ENCODE measurements at places on chromosomes 3 and 15.

DNA sequence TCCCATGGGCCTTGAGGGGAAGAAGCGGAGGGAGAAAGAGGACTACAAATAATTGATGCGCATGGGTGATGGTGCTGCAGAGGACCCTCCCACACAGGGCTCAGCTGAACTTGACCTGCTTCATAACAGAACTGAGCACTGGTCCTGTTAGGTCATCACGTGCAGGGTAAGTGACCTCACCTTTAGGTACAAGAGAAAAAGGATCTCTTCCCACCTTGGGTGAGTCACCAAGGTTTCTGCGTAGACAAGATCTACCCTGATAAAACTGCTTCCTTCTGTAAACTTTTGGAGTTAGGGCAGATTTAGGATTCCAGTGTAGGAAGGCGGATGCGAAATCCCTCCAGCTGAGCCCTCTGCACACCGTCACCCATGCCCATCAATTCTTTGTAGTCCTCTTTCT, 67.1 kb downstream of the FEM1B start:
- DNase-seq: no peak

- no peak for DNase-seq
Measured at GRCh38 chr3:197590313-197590962, 34.7 kb upstream of the BDH1 start.

DNA sequence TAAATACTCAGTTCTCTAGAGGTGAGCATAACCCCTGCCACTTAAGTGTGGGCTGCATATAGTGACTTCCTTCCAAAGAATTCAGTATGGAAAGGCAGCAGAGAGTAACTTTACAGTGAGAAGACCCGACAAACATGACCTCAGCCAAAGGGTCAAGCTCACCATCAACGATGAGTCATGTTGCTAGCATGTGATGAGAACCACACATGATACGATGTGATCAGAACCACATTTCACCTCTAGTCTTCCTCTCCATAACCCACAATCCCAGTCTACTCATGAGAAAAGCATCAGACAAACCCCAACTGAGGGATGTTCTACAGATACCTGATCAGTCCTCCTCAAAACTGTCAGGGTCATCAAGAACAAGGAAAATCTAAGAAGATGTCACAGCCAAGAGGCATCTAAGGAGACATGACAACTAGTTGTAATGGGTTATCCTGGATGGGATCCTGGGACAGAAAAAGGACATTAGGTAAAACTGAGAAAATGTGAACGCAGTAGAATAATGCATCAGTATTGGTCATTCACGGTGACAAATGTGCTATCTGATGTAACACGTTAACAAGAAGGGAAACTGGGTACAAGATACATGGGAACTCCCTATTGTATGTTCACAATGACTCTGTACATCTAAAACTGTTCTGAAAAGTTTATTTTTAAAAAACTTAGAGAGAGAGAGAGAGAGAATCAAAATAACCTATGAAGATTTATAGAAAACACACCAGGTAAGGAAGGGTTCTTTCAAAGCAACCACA, 28.3 kb downstream of the SEC61A1 start:
- no peak for DNase-seq

GRCh38 chr3:116058844-116059243, 386.4 kb downstream of the LSAMP start:
- DNase-seq: no peak

DNA sequence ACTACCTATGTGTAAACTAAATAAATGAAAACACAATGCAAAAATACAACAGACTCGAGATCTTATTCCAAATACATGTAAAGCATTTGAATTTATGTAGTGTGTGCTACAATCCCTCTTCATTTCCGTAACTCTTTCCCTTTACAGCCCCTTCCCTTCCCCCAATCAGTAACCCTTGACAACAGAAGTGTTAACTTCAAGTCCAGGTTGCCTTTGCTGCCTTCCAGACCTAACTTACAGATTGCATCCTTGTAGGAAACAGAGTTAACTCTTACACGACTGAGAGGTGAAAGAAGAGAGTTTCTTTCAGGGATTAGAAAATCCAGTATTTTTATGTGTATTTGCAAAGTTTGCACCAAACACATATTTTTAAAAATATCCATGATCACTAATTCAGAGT, 1.4 kb upstream of the ROBO1 start:
- DNase-seq: no peak

- DNase-seq: no peak
Measured at GRCh38 chr15:28944286-28944685, 58.5 kb downstream of the APBA2 start.

DNA sequence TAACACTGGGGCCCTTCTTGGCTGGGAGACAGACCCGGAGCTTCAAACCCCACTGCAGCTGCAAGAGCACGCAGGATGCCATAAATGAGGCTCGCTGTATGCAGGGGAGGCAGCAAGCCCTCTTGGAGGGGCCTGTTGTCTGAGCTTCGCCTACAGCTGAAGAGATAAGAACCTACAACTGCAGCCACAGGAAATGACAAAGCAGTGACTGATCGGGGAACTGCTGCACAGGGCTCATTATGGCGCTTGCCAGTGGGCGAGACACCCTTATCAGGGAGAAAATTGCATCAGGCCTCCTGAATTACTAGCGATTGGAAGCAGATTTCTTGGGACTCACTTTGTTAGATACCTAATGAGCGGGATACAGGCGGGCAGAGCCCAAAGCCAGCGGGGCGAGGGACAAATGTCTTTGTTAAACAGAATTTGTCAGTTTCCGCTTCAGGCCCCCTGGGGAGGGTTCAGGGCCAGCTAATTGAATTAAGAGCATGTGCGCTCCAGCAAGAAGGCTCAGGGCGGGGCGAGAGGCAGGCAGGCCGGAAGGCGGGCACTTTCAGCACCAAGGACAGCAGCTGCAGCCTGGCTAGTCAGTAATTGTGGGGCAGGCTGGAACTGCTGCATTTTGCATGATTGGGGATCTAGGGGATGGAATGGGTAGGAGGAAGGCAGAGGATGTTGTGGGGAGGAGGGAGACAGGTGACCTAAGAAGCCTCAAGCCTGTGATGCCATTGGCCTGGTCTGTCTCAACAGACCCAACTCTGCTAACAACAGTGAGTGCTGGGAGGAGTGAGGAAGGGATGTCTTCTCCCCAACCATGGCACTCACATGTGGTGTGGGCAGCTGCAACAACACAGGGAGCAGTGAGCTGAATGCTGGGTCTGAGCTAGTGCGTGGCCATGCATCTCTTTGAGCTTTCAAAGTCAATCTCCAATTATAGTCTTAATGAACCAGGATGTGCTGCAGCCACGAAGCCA, 55.3 kb downstream of the CCDC33 start:
- DNase-seq: peak; percentile 86

DNA sequence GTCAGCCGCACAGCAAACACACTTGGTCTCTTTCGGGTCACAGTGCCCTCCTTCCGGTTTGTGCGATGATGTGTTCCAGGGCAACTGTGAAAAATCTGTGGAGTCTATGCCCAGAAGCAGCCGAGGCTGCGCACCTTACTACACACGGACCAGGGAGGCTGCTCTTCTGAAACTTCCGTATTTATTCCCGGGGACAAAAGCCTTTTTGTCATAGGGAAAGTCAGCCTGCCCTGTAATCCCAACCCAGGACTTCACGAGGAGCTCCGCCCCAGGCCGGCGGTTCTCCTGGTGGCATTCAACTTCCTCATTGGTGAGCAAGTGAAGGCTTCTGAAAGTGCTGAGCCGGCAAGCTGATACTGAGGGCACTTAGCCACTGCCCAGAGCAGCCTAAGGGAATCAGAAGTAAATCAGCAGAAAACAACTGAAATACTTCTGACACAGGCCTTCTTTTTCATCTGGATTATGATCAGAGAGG, 126.5 kb downstream of the FMN1 start:
- peak; percentile 6 for DNase-seq

DNA sequence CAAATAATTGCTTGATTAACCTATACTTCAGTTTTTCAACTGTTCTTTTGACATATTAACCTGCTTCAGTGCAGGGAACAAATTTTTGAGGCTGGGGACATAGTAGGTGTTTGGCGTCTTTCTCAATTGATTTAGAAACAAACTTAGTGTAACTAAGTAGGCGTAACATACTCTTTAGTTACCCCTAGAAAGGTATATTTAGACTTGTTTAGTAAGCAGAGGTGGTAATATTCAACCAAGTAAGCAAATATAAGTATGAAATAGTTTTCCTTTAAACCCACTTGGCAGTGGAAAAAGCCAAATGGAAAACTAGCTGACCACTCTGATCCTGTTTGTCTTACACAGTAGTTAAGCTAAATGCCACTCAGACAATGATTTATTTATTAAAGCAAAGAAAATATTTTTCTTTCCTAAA, 113.2 kb downstream of the MBNL1 start:
- DNase-seq: no peak

- DNase-seq: no peak
Measured at GRCh38 chr3:160478338-160478737, 28.8 kb upstream of the TRIM59 start.

- no peak for DNase-seq
Measured at GRCh38 chr3:100072326-100073048, 41.8 kb downstream of the FILIP1L start.

DNA sequence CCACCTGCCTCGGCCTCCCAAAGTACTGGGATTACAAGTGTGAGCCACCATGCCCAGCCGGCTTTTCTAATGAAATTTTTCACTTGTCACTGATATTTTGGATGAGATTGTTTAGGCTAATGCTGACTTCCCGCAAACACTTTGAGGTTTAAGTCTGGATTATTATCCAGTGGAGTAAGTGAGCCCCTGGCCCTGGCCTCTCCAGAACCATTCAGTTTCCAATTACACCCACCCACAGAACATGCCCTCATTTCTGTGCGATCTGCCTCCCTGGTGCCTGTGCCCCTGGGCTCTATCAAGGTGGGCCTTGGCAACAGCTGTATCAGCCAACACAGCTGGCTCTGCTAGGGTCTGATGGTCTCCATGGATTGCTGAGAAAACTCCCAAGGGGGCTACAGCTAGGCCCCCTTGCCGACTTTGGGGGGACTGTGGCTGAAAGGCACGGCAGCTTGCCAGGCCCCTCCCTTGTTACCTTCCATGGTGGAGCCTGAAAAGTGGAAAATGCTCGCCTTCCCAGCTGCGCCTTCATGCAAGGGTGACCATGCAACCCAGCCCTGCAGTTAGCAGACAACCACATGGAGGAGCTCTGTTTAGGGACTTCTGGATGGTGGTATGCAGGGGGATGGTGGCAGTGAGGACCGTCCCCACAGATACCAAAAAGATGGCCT, 288.9 kb downstream of the FAM43A start:
- no peak for DNase-seq

DNA sequence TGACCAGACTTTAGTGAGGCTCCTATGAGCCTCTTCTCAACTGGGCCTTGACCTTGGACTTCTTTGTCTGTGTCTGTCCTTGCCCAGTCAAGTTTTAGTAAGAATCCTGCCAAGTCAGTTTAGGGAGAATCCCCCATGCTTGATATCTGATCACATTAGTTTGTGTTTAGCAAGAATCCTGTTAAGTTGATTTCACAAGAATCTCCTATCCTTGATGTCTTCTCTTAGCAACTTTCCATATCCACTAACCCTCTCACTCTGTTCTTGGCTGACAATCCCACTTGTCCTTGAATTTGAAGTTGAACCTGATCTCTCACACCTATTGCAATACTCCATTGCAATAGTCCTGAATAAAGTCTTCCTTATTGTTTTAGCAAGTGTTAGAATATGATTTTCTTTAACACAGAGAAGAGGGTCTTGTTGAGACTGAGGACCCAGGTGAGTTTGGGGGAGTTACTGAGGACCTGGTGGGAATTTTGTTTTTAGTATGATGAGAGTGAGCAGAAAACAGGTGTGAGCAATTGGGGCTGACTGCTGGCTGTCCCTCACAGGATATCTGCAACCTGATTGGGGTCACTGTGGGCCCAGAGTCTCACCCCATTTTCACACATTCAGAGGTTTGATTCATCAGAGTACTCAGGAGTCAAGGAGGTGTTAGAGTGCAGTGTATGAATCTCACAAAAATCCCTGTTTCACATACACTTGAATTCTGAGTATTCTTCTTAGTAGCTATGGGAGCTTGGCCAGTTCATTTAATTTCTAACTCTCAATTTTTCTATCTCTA, 39.9 kb upstream of the TNFAIP8L3 start:
- DNase-seq: no peak

GRCh38 chr3:47223755-47224154, 58.8 kb downstream of the KIF9 start:
- DNase-seq: no peak

DNA sequence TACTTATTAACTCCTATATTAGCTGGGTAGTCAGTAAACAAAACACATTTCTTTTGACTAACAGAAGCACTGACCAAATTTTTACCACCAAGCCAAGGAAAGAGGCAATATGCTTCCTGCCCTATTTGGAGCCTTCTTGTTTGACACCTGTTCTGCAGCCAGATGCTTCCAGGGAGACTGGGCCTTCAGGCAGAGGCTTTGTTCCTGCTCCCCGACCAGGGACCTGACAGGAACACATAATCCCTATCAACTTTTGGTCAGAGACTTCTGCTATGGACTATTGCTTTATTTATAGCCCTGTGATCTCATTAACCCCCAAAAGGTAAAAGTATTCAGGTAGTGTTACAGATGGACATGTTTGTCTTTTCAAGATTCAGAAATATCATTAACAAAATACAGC, 541.3 kb downstream of the NTRK3 start:
- no peak for DNase-seq

- DNase-seq: no peak
Measured at GRCh38 chr15:74008901-74009300, 14.4 kb downstream of the PML start.

DNA sequence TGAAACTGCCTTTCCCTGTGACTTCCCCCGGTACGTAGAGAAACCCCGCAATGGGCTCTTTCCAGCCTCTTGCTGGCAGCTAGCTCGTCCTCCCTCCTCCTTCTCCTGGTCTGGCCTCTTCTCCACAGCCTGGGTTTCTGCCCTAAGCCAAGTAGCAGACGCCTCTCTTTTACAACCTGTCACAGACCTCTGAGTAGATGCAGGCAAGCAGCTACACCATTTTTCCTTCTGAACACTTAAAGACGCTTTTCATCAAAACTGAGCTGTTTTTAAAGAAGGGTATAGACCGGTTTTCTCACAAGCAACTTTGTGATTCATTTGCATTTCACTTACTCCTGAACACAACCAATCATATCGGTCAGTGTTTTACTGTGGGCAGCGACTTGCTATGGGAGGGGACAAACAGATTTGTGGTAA, 32.0 kb downstream of the ADAMTSL3 start:
- no peak for DNase-seq

DNA sequence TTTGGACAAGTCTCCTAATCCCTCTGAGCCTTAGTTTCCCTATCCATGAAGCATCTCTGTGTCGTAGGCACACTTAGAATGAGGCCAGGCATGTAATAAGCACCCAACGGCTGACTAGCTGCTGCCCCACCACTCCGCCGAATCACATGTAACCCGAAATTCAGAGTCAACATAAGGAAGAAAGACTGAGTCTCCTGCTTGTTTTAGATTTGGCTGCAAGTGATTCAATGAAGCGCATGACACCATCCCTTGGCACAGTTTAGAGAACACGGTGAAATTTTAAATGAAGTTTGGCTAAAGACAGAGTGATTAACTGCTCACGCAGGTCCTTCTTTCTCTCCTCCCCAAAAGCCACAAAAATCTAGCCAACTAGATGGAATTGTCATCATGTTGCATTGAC, 279.2 kb downstream of the TLE3 start:
- DNase-seq: no peak

DNA sequence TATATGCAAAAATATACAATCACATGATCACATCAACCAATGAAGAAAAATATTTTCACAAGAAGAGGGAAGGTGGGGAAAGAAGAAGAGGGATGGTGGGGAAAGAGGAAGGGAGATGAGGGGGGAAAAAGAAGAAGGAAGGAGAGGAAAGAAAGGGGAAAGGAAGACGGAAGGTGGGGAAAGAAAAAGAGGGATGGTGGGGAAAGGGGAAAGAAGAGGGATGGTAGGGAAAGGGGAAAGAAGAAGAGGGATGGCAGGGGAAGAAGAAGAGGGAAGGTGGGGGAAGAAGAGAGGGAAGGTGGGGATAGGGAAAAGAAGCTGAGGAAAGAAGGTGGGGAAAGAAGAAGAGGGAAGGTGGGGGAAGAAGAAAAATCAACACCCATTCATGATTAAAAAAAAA, 3.2 kb upstream of the GOLGB1 start:
- no peak for DNase-seq

All from GM19239 (cell line).